Neuronal stem cell (in vitro differentiated cells): ENCODE measurements at places on chromosomes 13 and 19.

GRCh38 chr13:41802684-41803444, 158.0 kb downstream of the VWA8 start:
- no peaks in the 10 kb centered on the region for H3K27me3 ChIP-seq
- DNase-seq: no peak
- no peak overlapping the region for H3K4me3 ChIP-seq
- H3K36me3 ChIP-seq: peaks cover 2% of the 10 kb centered on the region

- no peak overlapping the region for H3K4me3 ChIP-seq
- H3K27ac ChIP-seq: no peak overlapping the region
- DNase-seq: no peak
- no peaks in the 10 kb centered on the region for H3K4me1 ChIP-seq
Observed at GRCh38 chr13:99548448-99548847, 47.2 kb downstream of the TM9SF2 start.

DNA sequence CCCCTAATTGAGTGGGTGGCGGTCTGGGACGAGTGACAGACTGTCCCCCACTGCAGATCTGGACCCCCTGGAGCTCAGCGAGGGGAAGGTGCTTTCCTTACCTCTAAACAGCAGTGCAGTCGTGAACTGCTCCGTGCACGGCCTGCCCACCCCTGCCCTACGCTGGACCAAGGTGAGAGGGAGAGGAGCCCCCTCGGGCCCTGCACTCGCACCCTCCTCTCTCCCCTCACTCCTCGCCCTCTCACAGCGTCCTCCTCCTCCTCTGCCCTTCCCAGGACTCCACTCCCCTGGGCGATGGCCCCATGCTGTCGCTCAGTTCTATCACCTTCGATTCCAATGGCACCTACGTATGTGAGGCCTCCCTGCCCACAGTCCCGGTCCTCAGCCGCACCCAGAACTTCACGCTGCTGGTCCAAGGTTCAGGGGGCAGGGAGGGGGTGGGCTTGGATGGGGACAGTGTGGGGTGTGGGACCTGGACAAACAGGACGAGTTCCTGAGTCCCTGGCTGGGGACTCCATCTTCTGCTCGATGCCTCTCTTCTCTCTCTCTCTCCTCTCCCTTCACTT, 9.6 kb downstream of the BCAM start:
- H3K4me3 ChIP-seq: no peak overlapping the region
- H3K4me1 ChIP-seq: peaks cover 5% of the 10 kb centered on the region
- H3K27me3 ChIP-seq: no peaks in the 10 kb centered on the region
- no peak overlapping the region for H3K27ac ChIP-seq
- no peak for DNase-seq
- no peaks in the 10 kb centered on the region for H3K36me3 ChIP-seq

DNA sequence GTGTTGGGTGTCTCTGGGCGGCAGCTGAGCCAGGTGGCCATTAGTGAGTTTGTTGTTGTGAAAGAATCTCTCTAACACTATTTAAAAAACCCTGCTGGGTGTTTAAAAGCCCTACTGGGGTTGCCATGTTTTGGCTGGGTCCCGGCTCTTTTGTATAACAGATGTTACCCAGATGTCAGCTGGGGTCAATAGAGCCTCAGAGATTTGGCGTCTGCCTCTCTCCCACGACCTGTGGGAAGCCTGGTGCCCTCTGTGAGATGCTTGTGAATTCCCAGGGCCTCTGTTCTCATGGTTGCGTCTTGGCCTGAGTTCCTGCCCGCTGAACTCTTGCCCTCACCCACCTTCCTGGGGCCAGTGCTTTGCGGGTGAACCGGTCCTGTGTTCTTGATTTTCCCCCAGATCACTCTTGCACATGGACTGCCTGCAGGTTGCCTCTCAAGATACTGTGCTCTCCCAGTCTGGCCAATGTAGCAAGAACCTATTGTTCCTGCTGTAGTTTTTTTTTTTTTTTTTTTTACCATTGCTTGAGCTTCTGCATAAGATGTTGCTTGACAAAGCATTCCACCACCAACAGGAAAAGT, 9.5 kb downstream of the NFILZ start:
- peaks cover 2% of the 10 kb centered on the region for H3K36me3 ChIP-seq
- H3K27me3 ChIP-seq: no peaks in the 10 kb centered on the region
- no peak for DNase-seq
- H3K4me3 ChIP-seq: no peak overlapping the region
- no peaks in the 10 kb centered on the region for H3K4me1 ChIP-seq
- H3K27ac ChIP-seq: no peak overlapping the region

GRCh38 chr19:4318460-4318859, 14.1 kb downstream of the FSD1 start:
- H3K27me3 ChIP-seq: no peaks in the 10 kb centered on the region
- no peak for DNase-seq
- no peak overlapping the region for H3K4me3 ChIP-seq

- H3K4me3 ChIP-seq: no peak overlapping the region
- H3K4me1 ChIP-seq: peaks cover 22% of the 10 kb centered on the region
- no peak overlapping the region for H3K27ac ChIP-seq
- DNase-seq: no peak
- H3K27me3 ChIP-seq: no peaks in the 10 kb centered on the region
- H3K36me3 ChIP-seq: no peaks in the 10 kb centered on the region
Observed at GRCh38 chr19:35119091-35119490, 3.5 kb downstream of the FXYD3 start.

DNA sequence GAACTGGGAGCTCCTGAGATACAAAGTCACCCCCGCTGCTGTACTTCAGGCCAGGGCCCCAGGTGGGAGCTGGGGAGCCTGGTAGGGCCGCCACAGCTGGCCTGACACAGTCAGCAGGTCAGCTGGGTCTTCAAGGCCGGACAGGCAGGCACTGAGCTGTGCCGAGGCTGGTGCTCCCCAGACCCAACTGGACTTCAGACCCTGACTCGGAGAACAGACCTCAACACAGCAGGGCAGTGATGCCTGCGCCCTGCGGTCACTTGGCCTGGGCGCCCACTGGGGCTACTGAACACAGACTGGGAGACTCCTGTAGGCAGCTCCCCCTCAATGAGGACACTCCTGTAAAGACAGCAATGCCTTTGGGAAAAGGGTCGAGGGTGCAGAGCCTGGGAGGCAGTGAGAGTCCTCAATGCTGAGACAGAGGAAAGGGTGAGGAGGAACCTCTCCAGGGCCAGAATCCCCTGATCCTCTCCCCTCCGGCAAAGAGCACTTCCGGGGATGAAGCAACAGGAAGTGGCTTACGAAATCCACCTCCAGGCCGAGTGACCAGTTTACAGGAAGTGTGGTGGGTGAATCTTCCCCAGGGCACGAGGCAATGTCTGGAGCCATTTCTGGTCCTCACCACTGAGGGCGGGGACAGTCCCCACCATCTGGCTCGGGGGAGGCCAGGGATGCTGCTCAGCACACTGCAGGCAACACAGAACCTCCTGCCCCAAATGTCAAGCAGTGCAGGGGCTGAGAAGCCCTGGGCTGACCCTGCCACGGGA, 40.8 kb upstream of the ISYNA1 start:
- no peaks in the 10 kb centered on the region for H3K36me3 ChIP-seq
- H3K4me1 ChIP-seq: no peaks in the 10 kb centered on the region
- H3K27me3 ChIP-seq: no peaks in the 10 kb centered on the region
- no peak overlapping the region for H3K27ac ChIP-seq

DNA sequence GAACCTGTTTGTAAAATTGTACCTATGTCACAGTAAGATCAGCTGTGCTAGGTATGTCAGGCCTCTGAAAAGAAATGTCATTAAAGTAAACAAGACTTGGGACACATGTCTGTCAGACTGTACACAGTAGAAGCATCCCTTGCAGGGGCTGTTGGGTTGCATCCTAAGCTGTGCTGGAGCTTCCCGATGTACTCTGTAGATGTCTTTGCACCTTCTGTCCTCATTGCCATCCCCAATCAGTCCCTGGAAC, 48.7 kb upstream of the GPR183 start:
- no peak overlapping the region for H3K27ac ChIP-seq
- H3K36me3 ChIP-seq: peaks cover 4% of the 10 kb centered on the region
- H3K4me1 ChIP-seq: peaks cover 7% of the 10 kb centered on the region
- H3K27me3 ChIP-seq: no peaks in the 10 kb centered on the region
- H3K4me3 ChIP-seq: no peak overlapping the region

DNA sequence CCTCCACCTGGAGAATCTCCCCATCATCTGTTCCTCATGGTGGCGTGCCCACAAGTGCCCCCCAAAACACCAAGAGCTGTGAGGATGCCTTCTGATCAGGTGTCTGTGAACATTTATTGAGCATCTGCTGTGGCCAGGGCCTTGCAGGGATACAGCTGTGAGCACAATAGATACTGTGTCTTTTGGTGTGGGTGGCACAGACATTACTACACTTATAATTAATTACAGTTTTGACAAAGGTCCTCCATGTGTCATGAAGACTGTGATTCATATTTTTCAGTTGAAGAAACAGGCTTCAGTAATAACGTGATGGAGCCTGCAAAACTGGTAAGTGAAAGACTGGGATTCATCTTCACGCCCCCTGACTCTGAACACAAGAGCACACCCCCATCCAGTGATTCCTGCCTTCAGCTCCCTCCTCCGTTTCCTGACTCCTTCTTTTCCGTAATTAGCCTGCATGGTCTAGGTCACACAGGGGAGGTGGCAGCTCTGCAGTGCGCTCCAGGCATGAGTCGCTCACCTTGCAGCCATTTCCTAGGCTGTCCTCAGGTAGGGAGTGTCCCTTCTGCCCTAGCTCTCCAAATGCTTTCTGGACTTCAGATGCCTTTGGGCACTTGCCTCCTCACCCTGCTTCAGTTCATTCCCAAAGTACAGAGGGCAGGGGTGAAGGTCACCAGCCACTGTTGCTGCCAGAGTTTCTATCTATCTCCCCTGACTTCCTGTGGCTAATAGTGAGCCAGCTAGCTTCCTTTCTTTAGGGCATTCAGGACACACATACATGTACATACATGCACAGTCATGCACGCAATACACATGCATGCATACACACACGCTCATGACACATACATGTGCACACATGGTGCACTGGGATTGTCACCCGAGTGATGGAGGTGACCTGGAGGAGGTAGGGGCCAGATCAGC, 66.5 kb downstream of the SIAH3 start:
- no peaks in the 10 kb centered on the region for H3K36me3 ChIP-seq
- no peak overlapping the region for H3K4me3 ChIP-seq
- no peak for DNase-seq
- no peak overlapping the region for H3K27ac ChIP-seq
- H3K4me1 ChIP-seq: no peaks in the 10 kb centered on the region

- H3K4me3 ChIP-seq: no peak overlapping the region
- no peaks in the 10 kb centered on the region for H3K4me1 ChIP-seq
- H3K27me3 ChIP-seq: peaks cover 2% of the 10 kb centered on the region
- H3K36me3 ChIP-seq: no peaks in the 10 kb centered on the region
- no peak for DNase-seq
Observed at GRCh38 chr19:27901078-27901477, 1311.9 kb downstream of the UQCRFS1 start.

- H3K4me3 ChIP-seq: peak overlapping the region; percentile 95
- H3K36me3 ChIP-seq: peaks cover 12% of the 10 kb centered on the region
- peaks cover 9% of the 10 kb centered on the region for H3K4me1 ChIP-seq
- no peaks in the 10 kb centered on the region for H3K27me3 ChIP-seq
Observed at GRCh38 chr19:48444129-48444935, 1.5 kb upstream of the GRWD1 start.

DNA sequence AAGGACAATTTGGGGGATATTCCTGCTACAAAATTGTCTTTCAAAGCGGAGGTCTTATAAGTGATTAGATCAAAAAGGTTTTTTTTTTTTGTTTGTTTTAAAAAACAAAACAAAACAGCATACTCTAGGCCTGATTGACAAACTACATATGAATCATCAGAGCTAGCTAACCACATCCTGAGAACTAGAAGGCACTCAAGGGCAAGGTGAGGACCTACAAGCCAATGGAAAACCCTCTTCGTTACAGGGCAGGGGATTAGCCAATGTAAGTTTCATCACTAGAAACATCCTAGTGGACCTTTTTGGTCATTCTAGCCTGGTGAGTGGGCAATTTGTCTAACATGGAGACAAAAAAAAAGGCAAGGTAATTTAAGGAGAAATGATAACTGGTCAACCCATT, 428.6 kb downstream of the RFC3 start:
- no peak overlapping the region for H3K27ac ChIP-seq
- no peaks in the 10 kb centered on the region for H3K36me3 ChIP-seq
- H3K4me1 ChIP-seq: no peaks in the 10 kb centered on the region
- no peak for DNase-seq

GRCh38 chr19:39759457-39760184, 19.0 kb upstream of the LEUTX start:
- H3K4me1 ChIP-seq: no peaks in the 10 kb centered on the region
- H3K27ac ChIP-seq: no peak overlapping the region
- no peak overlapping the region for H3K4me3 ChIP-seq
- H3K36me3 ChIP-seq: no peaks in the 10 kb centered on the region
- no peak for DNase-seq
- no peaks in the 10 kb centered on the region for H3K27me3 ChIP-seq

GRCh38 chr19:19185853-19186740, 5.9 kb downstream of the BORCS8 start:
- H3K36me3 ChIP-seq: peaks cover 11% of the 10 kb centered on the region
- no peak overlapping the region for H3K27ac ChIP-seq
- H3K4me3 ChIP-seq: no peak overlapping the region
- H3K4me1 ChIP-seq: peaks cover 4% of the 10 kb centered on the region
- peak; percentile 56 for DNase-seq

DNA sequence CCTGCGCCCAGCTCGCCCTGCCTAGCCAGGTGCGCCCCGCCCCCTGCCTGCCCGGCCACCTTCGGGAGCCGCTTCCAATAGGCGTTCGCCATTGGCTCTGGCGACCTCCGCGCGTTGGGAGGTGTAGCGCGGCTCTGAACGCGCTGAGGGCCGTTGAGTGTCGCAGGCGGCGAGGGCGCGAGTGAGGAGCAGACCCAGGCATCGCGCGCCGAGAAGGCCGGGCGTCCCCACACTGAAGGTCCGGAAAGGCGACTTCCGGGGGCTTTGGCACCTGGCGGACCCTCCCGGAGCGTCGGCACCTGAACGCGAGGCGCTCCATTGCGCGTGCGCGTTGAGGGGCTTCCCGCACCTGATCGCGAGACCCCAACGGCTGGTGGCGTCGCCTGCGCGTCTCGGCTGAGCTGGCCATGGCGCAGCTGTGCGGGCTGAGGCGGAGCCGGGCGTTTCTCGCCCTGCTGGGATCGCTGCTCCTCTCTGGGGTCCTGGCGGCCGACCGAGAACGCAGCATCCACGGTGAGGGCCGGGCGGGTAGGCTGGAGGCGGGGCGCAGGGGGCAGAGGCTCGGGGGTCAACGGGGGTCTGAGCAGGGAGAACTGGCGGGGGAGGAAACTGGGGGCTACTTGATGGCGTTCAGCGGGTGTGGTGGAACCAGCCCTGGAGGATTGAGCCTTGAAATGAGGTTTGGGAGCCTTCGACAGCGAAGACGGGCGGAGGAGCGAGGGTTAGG, at the start of gene SPINT2:
SPINT2 (plus strand) TSS at position 88 of the 727 bp plus-strand sequence; CDS start at position 408, 320 bp downstream.
- peak; percentile 65 for DNase-seq
- peaks cover 22% of the 10 kb centered on the region for H3K4me1 ChIP-seq
